ENCODE measurements at places on chromosomes 2 and 18.

DNA sequence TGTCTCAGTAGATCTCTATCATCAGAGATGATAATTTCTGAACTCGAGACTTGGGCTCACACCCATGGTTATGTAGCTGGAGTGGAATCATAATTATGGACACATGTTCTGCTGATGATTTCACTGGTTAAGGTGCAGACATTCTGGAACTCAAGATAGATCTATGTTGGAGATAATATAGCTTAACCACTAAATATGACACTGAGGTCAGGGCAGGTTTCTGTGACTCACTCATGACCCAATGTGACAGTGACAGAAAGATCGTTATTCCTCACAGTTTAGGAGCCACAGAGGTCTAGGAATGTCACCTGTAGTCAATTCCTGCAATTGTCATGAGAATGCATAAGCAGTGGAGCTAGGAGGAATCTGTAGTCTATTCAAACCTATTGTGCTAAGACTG, 828.6 kb downstream of the TRIB2 start:
- no peak for DNase-seq

- DNase-seq = no peak
Observed at GRCh38 chr18:79799619-79800370, 2.1 kb downstream of the KCNG2 start.

- no peak for DNase-seq
Observed at GRCh38 chr2:100166701-100167100, 24.3 kb upstream of the AFF3 start.

DNA sequence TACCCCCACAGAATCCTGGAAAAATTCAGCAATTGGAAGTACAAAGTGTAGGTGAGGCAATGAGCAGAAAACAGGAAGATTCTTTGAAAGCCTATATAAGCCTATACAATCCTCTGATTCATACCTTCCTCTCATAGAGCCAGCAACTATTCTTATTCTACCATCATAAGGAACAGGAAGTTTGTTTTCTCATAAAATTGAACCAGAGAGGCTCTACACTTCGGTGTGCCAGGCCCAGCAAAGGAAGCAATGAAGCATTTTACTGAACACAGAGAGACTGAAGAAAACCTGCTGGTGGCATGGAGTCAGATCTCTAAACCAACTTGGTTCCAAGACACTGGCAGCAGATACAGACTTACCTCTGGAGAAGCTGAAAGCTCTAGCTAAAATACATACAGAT, 18.7 kb downstream of the CASP8 start:
- no peak for DNase-seq

- DNase-seq = no peak
Observed at GRCh38 chr2:207113414-207113813, 52.3 kb downstream of the KLF7 start.

DNA sequence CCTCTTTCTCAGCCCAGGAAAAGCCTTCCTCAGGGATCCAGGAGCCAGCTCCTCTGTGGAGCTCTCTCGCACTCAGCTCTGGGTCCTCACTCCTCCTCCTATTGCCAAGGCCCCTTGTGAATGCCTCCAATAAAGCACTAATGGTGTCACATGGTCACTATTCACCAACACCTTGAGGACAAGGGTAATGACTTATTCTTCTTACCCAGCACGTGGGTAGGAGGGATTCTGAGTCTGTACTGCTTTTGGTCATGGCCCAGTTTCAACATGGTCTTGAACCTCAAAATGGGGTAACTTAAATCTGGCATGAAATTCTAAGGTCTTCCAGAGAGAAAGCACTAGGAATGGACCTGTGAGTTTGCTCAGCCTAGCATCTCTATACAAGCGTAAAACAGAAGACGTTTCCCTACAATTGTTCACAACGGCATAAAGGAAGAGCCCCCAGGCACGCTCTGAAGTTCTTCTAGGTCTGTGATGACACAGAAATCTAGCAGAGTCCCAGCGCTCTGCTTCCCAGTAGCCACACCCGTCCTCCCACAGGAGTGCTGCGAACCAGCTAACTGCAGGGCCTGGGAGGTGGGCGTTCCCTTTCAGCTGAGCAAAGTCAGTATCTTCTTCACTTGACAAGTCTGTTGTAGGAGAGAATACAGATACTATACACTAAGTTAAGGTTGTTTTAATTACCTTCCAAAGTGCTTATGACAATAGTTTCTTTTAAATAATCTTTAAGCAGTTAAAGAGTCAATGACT, 14.6 kb upstream of the KIDINS220 start:
- DNase-seq = no peak

GRCh38 chr2:15471606-15472005, 89.5 kb downstream of the NBAS start:
- DNase-seq = no peak

- no peak for DNase-seq
Observed at GRCh38 chr2:199975273-199975895, 20.0 kb downstream of the MAIP1 start.

DNA sequence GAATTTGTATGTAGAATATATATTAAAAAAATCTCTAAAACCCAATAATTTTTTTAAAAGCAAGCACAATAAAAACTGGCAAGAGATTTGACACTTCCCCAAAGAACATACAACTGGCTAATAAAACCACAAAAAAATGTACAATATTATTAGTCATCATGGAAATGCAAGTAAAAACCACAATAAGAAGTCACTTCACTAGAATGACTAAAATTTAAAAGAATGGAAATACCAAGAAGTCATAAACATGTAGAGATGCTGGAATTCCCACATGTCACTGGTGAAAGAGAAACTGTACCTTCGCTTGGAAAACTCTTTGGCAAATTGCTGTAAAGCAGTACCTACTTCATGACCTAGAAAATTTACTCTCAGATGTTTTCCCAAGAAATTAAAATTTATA, 43.4 kb upstream of the KYNU start:
- no peak for DNase-seq

- no peak for DNase-seq
Observed at GRCh38 chr2:240259201-240259923, 118.9 kb upstream of the OTOS start.

- DNase-seq = no peak
Observed at GRCh38 chr2:42421157-42421485, 60.1 kb upstream of the COX7A2L start.

DNA sequence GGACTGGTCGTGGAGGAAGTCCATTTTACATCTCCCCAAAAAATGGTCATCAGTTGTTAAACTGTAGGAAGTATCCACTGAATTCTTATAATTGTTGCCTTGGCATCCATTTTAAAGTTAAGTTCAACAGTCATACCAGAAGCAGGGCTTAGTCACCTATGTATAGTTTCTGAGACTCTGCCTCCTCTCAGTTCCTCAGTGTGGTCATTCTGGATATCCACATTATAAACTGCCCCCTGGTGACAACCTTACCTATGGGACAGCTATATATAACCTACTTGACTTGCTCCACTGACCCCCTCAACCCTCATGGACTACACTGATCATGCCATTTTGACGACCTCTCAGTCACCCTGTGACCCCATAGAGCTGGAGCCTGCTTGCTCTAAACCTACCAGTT, 617.0 kb downstream of the LRP1B start:
- no peak for DNase-seq

DNA sequence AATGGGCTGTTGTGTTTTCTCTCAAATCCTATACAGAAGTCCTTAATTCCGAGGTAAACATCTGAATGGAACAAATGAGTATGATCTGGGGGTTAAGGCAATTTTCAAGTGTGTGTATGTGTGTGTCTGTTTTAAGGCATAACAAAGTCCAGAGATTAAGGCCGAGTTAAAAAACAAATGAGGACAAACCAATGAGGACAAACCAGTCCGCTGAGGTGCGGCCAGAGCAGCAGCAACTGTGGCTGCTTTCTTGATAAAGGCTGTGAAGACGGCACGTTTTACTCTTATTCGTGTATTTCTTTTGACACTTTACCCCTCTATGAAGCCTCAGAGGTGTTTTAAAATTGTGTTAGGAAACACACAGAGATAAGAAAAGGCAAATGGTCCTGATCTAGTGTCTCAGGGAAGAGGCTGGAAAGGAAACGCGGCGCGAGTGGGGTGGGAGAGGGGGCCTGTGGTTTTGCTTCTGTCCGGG, 495 bp upstream of the GULP1 start:
- no peak for DNase-seq

DNA sequence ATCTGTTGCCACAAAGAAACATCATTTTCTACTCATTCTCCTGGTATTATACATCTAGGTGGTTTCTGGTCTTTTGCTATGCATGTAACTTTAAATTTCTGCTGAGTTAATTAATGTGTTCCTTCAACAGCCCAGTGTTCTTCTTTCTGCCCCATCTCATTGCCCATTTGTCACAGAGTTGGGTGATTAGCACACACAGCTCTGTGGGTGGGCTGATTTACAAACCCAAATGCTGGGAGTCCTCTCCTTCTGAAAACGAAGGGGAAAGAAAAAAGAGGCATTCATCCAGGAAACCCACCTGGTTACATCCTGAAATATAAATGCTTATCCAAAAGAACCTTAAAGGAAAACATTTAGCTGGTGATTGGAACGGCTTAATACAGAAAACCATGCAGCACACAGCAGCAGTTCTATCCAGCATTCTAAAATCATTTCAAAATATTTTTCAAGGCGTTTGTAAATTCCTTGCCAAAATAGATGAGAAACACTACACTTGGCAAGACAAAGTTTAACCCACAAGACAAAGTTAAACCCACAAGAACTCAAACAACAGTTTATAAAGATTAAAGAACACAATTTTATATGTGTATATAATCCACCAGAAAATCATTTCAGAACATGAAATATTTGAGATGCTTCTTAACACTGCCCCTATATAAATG, 177.9 kb downstream of the ANTXR1 start:
- no peak for DNase-seq

Data from kidney epithelial cell (primary cell).